ENCODE measurements at places on chromosomes 6 and 20.

- no peak for DNase-seq
Measured at GRCh38 chr6:168145747-168146596, 67.0 kb upstream of the FRMD1 start.

DNA sequence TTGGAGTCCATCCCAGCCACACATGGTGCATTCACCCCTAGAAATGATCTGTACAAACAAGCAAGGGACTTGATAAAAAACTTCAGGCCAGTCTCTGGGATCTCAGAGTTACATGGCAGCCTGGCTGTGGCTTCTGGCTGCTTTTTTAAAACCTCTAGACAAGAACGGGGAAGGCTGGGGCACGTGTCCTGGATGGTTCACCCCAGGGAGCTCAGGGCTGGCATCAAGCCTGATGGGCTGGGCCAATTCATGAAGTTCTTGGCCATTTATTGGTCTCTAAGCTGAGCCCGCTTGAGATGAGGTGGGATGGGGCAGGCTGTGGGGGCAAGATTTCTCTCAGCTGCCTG is 10.4 kb upstream of the ZFAND3 start:
- no peak for DNase-seq

- DNase-seq, result no peak
Measured at GRCh38 chr6:24324617-24325016, 33.2 kb downstream of the DCDC2 start.

DNA sequence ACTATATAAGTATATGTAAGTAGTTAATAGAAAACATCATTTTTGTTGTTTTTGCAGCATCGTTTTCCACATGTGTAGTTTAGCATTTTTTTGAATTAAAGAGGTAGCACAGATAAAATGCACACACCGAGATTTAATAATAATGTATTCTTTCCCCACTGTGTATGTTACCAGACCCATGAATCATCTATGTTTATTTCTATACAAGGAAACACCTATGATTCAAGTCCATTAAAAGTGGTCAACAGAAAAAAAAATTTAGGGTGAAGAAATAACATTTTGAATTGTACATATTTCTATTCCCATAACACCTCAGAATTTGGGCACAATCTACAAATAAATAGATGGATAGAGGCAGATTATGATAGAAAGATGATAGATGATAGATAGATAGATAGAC is 31.7 kb upstream of the HCRTR2 start:
- no peak for DNase-seq

DNA sequence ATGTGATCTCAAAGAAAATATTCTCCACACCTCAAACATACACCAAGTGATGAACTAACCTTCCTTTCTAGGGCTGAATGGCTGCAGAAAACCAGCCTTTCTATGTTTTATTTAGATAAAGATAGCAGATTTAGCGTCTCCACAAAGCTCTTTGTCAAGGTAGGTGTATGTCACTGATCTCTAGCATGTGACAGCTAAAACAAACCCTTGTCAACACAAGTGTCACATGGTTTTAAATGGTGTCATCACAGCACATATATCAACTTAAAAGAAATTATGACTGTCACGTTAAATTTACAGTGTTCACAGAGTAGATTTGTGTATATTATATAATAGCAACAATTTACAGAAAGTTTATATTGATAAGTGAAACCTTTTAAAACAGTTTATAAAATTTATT is 58.3 kb downstream of the TENT5A start:
- no peak for DNase-seq

- DNase-seq, result no peak
Measured at GRCh38 chr6:1796706-1797529, 187.2 kb downstream of the FOXC1 start.

- DNase-seq, result no peak
Measured at GRCh38 chr6:109182578-109182977, 87.3 kb downstream of the CEP57L1 start.

- no peak for DNase-seq
Measured at GRCh38 chr6:143205585-143205984, 144.9 kb downstream of the AIG1 start.

- no peak for DNase-seq
Measured at GRCh38 chr6:6742535-6742934, 154.0 kb downstream of the LY86 start.

- no peak for DNase-seq
Measured at GRCh38 chr6:21741221-21742109, 147.9 kb downstream of the SOX4 start.

- peak; percentile 16 for DNase-seq
Measured at GRCh38 chr6:144008120-144008811, at the start of gene PLAGL1. PLAGL1 (minus strand) TSS chr6:144008259; CDS start chr6:143948136, 60,123 bp downstream.

- DNase-seq, result no peak
Measured at GRCh38 chr6:4364172-4364571, 228.8 kb upstream of the ECI2 start.

DNA sequence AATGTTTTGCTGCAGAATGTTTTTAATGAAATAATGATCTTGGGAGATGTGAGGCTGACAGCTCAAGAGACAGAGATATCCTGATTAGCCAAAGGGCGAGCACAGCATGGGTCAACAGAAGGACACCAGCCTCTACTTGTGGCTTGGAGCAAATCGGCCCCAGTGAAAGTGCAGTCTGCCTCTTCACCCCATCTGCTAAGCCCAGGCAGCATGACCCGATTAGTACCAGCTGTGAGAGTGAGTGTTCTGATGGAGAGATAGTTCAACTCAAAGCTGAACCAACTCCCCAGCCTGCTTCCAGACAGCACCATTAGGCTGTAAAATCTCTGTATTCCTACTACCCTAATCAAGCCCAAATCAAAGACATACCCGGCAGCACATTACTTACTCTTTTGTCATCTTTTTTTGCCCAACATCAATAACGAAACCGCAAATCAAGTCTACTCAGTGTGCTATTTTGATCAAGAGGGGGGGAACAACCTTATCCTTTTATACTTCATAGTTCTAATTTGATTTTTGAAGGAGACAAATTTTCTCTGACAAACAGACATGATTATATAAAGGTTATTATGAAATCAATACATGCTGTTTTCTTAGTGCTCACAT is 514.1 kb upstream of the NRSN1 start:
- no peak for DNase-seq

Data from stimulated activated CD4-positive, alpha-beta T cell treated with anti-CD3 and anti-CD28 coated beads, Interleukin-12 subunit alpha, Interleukin-12 subunit beta, amount 100 ng/mL, for 48 hours (primary cell).